Activated T-cell treated with anti-CD3 and anti-CD28 coated beads for 1 hour (primary cell): ENCODE measurements at places on chromosomes 11 and 22.
A peak's percentile ranks its signal among the peaks of the same experiment; 100 is the strongest.

GRCh38 chr11:16114978-16115871, 241.1 kb downstream of the SOX6 start:
- no peak for DNase-seq

DNA sequence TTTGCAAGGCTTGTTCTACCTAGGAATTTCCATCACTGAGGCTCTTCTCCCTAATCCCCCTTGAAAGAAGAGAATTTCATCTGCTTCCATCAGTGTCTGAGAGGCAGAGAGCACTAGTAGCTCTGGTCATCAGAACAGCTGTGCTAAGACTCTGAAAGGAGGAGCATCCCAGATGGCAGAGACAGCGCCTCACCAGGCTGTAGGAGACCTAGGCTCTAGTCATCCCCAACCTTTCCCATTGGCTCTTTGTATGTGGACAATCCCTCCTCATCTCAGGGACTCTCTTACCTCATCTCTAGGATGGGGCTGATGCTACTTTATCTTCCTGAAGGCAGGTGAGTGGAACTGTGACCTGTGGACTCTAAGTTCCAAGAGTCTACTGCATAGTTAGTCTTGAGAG, 8.8 kb upstream of the OR9I1 start:
- DNase-seq: no peak

- no peak for DNase-seq
These were observed 7.7 kb upstream of the MRGPRD start for GRCh38 chr11:68988491-68988890.

GRCh38 chr11:21814169-21814568, 378.7 kb upstream of the ANO5 start:
- DNase-seq: no peak

GRCh38 chr11:75143420-75143731, 7.5 kb upstream of the SLCO2B1 start:
- no peak for DNase-seq

DNA sequence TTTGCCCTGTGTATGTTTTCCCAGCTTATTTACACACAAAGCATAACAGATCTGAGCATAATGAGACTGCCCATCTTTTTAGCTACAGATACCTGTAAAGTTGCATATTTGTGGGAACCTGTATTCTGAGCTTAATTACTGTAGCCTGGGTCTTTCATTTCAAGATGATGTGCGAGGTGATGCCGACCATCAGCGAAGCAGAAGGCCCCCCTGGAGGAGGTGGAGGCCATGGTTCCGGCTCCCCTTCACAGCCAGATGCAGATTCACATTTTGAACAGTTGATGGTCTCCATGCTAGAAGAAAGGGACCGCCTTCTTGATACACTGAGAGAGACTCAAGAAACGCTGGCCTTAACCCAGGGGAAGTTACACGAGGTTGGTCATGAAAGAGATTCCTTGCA, 1.5 kb downstream of the PPFIA1 start:
- no peak for DNase-seq

DNA sequence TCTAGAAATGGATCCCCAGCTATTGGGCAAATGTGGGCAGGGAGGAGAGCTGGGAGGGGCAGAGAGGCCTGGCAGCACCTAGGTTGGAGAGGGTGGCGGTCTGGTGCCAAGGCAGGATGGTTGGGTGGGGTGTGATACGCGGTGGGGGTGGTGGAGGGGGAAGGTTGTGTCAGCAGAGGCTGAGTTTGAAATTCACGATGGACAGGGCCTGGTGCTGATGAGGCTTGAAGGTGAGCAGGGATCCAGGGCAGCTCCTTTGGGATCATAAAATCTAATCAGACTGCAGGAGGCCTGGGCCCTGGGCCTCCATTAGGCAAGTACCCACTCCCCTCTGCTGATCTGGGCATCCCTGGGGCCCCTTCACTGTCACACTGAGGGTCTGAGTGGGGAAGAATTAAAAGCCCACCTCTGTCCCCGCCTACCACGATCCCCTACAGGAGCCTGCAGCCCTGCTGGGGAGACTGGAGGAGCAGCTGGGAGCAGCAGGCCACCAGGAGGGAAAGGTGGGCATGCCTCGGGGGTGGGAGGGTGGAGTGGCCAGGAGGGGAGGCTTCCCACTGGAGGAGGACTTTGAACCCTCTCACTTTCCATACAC, 24.0 kb downstream of the IGLL1 start:
- DNase-seq: no peak

DNA sequence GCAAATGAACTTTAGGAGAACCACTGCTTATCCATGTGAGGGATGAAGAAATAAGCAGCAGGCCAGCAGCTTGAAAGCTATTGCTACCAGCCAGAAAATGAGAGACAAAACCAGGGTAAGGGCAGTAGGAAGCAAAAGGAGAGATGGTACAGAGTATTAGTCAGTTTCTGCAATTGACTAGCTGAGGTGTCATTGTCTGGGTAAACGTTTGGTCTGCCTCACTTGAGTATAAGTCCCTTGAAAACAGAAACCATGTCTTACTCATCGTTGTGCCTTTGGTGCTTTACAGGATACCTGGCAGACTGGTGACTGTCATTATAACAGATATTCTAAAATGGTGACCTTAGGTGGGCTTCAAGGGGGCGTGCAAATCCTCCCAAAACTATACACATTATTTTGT, 63.9 kb upstream of the USP47 start:
- no peak for DNase-seq

DNA sequence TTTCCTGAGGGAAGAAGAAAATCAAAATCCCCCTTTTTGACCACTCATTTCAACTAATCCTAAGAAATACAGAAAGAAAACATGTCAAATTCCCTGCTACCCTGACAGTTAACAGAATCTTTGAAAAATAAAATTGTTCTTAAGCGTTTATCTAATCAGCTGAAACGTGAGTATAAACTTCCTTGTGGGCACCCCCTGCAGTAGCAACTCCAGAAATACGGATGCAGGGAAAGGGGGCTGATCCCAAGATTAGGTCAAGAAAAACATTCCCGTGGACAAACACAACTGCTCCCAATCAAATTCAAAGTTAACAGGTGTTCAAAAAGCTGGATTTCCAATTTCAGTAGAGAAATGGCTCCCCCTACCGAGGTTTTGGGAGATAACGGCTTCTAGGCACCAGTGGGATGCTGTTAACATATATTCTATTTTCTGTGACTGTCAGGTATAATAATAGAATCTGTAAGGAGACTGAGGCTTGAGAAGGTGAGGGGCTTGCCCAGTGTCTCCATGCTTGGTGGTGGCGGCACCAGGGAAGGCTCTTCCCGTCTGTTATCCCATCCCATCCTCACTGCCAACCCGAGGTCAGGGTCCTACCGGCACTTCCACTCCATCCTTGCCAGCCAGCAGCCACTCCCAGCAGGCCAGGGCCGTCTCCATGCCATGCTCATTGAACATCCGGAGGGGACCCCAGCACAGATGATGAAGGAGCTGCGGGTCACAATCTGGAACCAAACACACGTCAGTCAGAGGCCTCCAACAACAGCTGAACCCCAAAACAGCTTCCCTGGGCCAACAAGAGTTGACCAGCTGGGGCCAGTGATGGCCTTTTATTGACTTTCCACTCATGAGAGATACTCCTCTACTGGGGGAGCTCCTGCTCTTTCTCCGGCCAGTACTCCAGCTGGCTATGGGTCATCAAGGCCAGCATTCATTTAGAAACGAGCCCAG, 32.0 kb upstream of the SERPIND1 start:
- DNase-seq: peak; percentile 23

- DNase-seq: no peak
These were observed 1261.7 kb downstream of the BRD1 start for GRCh38 chr22:48565901-48566501.

DNA sequence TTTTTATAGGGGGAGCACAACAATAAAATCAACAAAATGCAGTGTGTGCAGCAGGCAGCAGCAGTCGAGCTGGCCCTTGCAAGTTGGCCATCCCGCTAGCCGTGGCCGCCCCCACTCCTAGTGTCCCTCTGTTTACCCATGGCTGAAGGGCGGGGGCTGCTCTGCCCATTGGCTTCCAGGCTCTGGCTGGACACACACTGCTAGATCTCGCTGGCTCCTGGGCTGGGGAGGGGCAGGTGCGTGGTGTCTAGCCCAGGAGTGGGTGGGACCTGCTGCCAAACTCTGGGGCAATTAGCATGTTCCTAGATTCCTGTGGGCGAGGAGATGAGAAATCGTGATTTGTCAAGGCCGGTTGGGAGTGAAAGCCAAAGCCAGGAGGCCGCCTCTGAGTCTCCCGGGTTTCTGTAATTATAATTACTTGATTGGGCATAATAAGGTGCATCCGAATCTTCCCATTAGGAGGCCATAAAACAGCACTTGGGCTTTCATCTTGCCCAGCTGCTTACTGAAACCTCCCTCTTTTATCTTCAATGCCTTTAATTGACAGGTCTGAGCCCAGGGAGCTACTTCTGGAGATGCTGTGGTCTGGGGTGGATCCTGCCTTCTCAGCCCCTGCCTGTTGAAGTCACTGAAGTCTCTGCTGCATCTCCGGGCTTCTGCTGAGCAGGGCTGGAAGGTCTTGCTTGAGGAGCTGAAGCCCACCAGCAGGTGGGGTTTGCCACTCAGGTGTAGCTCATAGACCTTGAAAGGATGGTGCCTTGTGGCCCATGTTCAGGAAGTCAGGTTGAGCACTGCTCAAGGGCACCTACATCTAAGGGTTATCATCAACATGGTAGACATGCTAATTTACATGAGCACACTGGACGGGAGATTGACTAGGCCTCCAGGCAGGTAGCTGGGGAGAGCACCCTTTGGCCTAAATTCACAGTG, 44.5 kb upstream of the DKK3 start:
- no peak for DNase-seq

DNA sequence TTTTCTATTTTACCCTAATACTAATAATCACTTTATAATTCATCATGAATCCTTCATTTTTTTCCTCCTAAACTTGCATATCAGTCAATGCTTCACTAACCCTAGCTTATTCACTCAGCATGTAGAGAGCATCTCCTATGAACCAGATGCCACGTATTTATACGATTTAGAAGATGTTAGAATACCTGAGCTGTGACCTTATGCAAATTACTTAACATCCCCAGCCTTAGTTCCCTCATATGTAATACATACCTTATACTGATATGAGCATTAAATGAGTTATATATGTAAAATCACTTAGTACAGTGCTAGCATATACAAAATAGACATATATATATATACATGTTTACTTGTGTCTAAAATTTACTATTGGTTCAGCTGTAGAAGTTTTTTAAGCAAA, 9.0 kb downstream of the FAM76B start:
- DNase-seq: no peak

- DNase-seq: no peak
These were observed 299.4 kb upstream of the ANO5 start for GRCh38 chr11:21893565-21893867.

GRCh38 chr11:65329944-65330403, 3.7 kb upstream of the DPF2 start:
- DNase-seq: peak; percentile 85

- DNase-seq: no peak
These were observed 14.7 kb upstream of the ARHGAP8 start for GRCh38 chr22:44737406-44738346.

DNA sequence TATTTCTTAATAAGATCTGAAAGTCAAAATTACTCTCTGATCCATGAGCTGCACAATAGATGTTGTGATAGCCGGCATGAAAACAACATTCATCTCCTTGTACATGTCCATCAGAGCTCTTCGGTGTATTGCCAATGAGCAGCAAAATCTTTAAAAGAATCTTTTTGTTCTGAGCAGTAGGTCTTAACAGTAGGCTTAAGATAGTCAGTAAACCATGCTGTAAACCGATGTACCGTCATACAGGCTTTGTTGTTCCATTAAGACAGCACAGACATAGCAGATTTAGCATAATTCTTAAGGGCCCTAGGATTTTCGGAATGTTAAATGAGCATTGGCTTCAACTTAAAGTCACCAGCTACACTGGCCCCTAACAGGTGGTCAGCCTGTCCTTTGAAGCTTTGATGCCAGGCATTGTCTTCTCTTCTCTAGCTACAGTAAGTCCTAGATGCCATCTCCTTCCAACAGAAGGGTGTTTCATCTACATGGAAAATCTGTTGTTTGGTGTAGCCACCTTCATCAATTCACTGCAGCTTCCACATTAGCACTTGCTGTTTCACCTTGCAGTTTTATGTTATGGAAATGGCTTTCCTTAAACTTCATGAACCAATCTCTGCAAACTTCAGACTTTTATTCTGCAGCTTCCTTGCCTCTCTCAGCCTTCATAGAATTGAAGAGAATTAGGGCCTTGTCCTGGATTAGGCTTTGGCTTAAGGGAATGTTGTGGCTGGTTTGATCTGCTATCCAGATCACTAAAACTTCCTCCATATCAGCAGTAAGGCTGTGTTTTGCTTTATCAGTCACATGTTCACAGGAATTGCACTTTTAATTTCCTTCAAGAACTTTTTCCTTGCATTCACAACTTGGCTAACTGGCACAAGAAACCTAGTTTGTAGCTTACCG, 28.4 kb downstream of the RRP8 start:
- DNase-seq: no peak

DNA sequence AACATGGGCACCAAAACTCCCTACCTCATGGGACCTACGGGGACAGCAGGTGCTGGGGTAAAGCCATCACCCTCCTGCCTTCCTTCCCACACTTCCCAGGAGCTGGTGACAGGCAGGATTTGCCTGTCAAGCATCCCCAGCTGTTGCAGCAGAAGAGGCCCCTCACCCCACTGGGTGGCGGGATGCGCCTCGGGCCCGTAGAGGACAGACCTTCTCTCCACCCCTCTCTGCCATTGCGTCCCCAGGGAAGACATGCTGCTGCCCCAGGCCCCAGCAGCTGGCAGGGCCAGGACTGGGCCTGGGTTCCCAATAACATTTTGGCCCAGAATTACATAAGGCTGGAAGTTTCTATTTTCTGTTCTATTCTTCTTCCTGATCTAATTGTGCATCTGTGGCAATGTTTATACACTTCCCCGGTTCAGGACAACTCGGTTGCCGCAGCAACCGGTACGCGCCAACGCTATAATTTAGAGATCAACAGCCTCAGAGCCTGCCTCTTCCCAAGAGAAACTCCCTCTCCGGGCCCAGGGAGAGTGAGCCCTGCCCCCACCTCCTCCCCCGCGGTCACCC, 25.4 kb downstream of the KCNJ4 start:
- no peak for DNase-seq

GRCh38 chr11:125257190-125257579, 92.6 kb downstream of the PKNOX2 start:
- no peak for DNase-seq

DNA sequence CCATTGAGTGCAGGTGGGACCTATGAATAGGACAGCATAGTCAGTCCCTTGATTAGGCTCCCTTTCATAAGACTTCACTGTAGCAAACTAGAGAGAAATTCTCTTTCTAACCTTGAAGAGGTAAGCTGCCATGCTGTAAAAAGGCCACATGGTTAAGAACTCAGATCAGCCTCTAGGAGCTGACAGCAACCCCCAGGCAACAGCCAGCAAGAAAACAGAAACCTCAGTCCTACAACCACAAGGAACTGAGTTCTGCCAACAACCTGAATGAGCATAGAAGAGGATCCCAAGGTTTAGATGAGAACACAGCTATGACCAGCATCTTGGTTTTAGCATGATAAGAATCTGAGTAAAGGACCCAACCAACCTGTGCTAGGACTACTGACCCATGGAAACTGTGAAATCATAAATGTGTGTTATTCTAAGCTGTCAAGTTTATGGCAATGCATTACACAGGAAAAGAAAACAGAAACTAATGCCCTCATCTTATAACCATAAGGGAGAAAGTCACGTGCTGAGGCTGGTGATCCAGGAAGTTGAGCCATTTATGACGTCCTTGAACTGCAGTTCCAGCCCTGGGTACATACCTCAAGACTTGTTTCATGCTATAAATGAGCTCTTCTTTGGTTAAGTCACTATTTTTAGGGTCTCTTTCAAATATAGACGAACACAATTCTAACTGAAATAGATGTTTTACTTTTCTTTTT, 43.3 kb downstream of the RAB38 start:
- DNase-seq: no peak

- no peak for DNase-seq
These were observed 164.5 kb upstream of the PLET1 start for GRCh38 chr11:112425121-112425520.

GRCh38 chr11:44684859-44685281, 41.9 kb upstream of the TSPAN18 start:
- DNase-seq: no peak
